ENCODE measurements at places on chromosomes 7 and 10.

- no peak for DNase-seq
Observed at GRCh38 chr7:105337529-105337928, 51.2 kb downstream of the SRPK2 start.

- no peak for DNase-seq
Observed at GRCh38 chr10:120666308-120666707, 184.9 kb upstream of the WDR11 start.

- DNase-seq, result no peak
Observed at GRCh38 chr10:132055616-132056015, 10.1 kb upstream of the JAKMIP3 start.

GRCh38 chr10:10685566-10685965 is 332.1 kb upstream of the CELF2 start:
- DNase-seq, result no peak

DNA sequence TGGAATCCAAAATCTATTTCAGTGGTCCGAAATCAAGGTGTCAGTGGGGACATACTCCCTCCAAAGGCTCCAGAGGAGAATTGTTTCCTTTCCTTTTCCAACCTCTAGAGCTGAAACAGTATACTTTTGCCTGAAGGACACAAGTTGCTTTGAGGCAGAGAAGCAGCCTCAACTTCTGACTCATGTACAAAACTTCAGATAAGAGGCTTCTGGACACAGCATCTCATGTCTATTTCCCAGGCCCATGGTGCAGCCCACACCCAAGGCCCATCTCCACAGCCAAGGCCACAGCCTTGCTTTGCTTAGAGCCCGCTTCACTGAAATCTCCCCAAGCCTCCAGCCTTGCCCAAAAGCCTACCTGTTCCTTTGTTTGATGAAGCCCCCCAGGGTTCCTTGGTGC is 68.9 kb downstream of the ZNF467 start:
- no peak for DNase-seq

DNA sequence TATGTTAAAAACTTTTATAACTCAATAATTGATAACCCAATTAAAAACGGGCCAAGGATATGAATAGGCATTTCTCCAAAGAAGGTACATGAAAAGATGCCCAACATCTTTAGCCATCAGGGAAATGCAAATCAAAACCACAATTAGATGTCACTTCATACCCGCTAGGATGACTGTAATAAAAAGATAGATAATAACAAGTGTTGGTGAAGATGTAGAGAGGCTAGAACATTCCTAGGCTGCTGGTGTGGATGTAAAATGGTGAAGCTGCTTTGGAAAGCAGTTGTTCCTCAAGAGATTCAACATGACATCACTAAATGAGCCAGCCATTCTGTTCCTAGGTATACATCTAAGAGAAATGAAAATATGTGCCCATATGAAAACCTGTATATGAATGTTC is 35.6 kb downstream of the CAMK1D start:
- DNase-seq, result no peak

GRCh38 chr7:44384586-44385433 is 59.4 kb upstream of the CAMK2B start:
- no peak for DNase-seq

GRCh38 chr7:115267503-115267902 is 345.6 kb downstream of the MDFIC start:
- DNase-seq, result no peak

- no peak for DNase-seq
Observed at GRCh38 chr7:30683306-30683705, 1.1 kb upstream of the CRHR2 start.

DNA sequence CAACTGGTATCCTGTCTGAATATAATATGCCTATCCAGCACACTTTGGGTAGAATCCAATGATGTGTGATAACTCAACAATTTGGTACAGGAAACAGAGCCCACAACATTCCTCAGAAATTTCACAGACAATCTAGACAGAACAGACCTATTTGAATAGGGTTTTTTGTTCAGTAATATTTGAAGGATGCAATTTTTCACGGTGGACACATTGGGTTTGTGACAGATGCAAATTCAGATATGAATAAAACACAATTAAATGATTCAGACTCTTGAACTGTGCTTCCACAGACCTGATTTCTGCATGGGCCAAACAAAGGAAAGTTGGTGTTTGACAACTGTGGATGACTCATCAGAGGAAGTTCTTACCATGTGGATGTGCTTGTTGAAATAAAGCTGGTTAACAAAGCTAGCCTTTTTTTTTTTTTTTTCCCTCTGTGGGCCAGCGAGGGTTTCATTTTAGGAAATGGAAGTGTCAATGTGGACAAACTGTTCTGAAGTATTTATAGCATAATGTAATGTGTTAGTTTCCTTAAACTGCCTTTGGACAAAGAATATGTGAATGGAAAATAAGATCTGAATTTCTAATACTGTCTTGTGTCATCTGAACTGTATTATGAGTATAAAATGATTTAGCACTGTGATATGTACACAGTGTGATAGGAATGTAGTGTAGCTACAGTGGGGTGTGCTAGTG is 43.2 kb upstream of the FAM133B start:
- DNase-seq, result no peak

DNA sequence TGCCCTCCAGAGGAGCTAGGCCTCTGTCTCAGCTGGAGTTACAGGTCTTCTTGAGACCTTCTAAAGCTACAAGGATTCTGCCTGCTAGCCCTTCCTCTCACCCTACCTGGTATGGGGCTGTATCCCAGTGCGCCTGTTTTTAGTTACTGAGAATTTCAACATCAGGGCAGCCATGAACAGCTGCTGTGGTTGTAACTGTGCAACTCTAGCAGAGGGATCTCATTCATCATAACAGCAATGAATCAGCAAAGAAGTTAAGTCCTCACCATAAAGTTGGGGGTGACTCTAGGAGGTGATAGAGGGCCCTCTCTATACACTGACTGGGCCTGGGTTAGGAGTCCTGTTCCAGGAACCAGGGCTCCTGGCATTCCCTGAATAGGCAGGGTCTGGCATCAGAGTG is 14.0 kb upstream of the CDH23 start:
- no peak for DNase-seq

DNA sequence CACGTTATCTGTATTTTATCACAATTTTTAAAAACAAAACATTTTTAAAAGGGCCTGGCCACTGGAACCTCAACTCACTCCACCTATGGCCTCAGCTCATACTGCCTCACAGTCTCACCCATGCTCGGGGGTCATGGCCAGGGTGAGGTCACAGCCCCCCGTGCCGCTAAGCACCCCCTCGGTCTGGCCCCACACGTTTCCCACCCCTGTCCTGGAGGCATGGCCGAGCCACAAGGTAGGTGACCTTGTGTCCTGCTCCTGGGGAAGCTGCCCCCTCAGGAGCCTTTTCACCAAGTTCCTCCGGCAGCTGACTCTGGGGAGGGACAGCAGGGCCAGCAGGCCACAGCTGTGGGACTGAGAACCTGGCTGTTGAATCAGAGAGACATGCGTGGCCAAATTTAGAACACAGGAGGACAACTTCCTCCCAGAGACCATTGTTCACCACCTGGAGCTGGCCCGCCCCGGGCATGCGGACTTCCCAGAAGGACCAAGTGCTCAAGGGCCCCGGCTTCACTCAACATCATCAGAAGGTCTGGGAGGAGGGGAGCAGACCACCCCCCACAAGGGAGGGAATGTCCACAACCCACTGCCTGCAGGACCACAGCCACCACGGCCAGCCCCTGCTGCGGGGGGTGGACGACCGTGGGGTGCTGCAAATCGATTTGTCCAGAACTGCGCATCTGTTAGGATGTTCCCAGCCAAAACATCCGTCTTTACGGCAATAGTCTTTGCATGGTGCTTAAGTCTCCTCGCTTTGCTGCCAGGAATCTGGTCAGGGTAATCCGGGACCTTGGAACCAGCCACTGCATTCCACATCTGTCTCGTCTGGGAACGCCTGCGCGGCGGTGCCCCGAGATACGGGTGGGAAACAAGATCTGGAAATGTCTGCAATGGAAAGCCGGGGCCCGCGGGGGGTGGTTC is 48.6 kb upstream of the PDGFA start:
- DNase-seq, result peak; percentile 64

GRCh38 chr10:122931088-122931906 is 20.9 kb downstream of the FAM24A start:
- no peak for DNase-seq

DNA sequence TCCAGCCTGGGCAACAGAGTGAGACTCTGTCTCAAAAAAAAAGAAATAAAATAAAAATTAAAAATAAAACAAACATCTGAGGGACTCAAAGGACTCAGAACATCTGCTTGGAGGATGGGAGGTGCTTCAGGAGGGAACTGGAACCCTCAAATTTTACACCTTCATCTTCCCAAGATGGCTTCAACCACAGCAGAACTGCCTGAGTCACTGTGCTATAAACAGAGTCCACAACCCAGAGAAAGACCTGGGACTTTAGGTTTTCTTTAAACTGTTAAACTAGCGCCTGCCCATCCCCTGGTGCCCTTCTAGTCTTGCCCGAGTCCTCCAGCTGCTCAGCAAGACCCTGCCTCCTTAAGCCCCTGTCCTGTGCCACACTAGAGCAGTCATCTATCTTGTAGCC is 40.8 kb downstream of the RGS10 start:
- no peak for DNase-seq

- no peak for DNase-seq
Observed at GRCh38 chr10:17386616-17387075, 67.7 kb downstream of the ST8SIA6 start.

DNA sequence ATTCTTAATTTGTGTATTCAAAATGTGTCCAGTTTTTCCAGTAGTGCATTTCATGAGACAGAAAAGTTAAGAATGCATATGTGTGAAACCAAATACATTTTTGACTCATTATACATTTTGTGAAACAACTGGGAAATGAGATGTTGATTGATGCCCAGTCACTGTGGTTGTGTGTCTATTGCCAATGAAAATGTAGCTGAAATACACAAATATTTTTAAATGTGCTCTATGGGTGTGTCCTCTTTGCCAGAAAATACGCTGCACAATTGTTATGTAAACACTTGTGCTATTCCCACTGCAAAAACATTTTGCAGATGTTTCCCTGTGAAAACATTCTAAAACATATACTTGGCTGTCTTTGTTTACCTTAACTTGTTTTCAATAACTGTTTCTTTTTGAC is 395.2 kb downstream of the TFEC start:
- DNase-seq, result no peak

- DNase-seq, result no peak
Observed at GRCh38 chr10:119153661-119154060, 11.9 kb downstream of the SFXN4 start.

GRCh38 chr10:110691139-110691538 is 47.0 kb downstream of the RBM20 start:
- DNase-seq, result no peak

- no peak for DNase-seq
Observed at GRCh38 chr7:50555594-50556140, 9.5 kb downstream of the DDC start.

GRCh38 chr7:101924171-101924570 is 106.7 kb downstream of the CUX1 start:
- DNase-seq, result no peak

- no peak for DNase-seq
Observed at GRCh38 chr7:13998866-13999265, 9.4 kb upstream of the ETV1 start.

DNA sequence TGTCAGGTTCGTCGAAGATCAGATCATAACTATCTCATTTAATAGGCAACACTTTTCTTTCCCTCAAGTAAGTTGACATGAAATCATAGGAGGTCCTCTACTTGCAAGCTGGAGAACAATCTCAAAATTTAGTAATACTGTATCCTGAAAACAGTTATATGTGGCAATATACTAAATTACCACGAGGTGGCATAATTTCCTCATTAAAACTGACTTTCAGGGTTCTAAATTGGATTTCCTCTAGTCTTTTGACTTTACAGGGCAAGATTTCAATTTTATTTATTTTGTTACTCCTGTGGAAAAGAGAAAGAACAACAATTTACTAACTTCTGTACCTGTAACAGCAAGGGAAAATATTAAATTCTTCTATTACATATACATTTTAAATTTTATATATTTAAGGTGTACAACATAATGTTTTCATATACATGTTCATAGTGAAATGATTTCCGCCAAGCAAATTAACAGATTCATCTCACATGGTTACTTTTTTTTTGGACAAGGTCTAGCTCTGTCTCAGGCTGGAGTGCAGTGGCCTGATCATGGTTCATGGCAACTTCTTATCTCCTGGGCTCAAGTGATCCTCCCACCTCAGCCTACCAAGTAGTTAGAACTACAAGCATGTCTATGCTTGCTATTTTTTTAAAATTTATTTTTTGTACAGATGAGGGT is 53.4 kb upstream of the CYP2C18 start:
- DNase-seq, result no peak

GRCh38 chr7:101747879-101748345 is 69.5 kb upstream of the CUX1 start:
- DNase-seq, result no peak

- DNase-seq, result no peak
Observed at GRCh38 chr7:135562720-135563119, 5.0 kb downstream of the NUP205 start.

GRCh38 chr7:28440055-28440601 is 27.8 kb downstream of the CREB5 start:
- DNase-seq, result no peak

- no peak for DNase-seq
Observed at GRCh38 chr7:115475761-115476385, 554.0 kb downstream of the MDFIC start.

- peak; percentile 77 for DNase-seq
Observed at GRCh38 chr10:12042409-12042796, 206 bp downstream of the UPF2 start.

DNA sequence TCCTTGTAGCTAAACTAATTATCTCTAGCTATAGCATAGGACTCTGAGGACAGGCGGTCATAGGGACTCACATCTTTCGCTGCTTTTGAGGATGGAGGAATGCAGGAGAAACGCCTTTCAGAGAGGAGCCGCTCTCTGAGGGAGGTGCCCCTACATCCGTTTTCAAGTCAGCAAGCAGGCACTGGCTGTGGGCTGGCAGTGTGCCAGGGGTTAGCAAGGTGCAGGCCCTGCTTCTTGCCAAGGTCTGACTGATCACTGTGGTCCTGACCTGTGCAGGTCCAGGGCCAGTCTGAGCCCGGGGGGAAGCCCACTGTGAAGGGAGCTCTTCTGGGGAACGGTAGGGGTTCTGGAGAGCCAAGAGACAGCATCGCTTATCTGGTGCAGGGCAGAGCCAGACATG is 89.4 kb downstream of the SH3PXD2A start:
- no peak for DNase-seq

DNA sequence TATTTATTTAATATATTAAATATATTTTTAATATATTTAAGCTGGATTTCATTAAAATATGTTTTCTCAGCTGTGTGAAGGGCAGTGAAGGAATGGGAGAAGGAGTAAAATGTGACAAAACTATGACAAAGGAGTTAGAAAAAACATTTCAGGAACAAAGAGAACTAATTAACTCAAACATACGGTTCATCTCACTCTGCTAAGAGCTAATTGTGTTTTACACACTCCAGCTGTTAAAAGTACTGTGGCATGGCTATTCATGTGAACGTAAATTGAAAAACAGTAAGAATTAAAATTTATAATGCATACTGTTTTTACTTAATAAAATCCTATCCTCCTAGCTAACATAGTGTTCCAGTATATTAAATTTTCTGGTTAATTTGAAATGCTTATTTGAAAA is 262.5 kb upstream of the GNAI1 start:
- no peak for DNase-seq

GRCh38 chr7:139118805-139119485 is 9.4 kb upstream of the ZC3HAV1 start:
- no peak for DNase-seq
